ENCODE measurements at places on chromosomes 6 and 20.

DNA sequence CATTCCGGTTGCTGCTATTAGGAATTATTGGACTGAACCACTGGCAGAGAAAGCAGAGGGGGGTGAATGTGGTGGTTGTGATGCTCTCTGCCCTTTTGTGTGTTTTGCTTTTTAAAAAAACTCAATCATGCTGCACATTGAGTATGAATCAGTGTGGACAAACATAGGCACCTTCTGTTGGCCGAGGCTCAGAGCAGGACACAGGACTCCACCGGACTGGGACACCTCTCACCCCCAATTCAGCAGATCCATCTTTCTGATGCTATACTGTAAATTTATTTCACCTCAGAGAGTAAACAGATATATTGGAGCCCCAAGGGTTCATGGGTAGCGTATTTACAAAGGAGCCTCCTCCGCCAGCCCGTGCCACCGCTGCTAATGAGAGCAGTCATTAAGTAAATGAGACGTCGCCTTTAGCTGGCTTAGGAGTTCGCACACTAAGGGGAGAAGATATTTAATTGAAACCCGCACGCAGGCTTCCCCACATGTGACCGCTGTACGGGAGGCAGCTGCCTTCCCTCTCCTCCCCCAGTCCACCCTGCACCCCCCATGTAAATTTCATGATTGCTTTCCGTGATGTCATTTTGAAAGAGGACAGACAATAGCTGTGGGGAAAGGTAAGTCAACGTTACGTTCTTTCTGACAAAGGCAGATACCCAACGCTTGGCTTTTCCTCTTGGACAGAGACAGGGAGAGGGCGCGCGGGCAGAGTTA lies at the start of gene MYT1:
MYT1 (plus strand) TSS at position 330 of the 714 bp plus-strand sequence. CDS start 34,410 bp downstream, outside the sequence.
- no peak for DNase-seq

- DNase-seq = no peak
These were observed 23.7 kb downstream of the DOK5 start for GRCh38 chr20:54499111-54499510.

DNA sequence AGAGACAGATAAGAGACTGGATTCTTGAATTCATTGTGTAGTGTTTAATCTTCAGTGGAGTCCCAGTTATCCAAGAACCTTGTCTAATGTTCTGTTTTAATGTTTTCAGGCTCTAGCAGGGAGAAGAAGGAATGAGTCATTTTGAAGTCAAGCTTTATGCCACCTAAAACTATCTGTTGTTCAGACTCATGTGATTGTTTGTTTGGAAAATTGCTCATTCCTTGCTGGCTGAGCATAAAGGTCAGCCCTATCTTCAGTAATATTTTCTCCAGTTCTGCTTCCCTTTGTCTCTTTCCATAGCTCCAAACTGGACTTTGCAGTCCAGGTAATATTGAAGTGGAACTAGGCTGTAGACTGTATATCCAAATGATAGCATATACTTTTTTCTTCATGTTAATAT lies 34.2 kb downstream of the CLVS2 start:
- DNase-seq = no peak

DNA sequence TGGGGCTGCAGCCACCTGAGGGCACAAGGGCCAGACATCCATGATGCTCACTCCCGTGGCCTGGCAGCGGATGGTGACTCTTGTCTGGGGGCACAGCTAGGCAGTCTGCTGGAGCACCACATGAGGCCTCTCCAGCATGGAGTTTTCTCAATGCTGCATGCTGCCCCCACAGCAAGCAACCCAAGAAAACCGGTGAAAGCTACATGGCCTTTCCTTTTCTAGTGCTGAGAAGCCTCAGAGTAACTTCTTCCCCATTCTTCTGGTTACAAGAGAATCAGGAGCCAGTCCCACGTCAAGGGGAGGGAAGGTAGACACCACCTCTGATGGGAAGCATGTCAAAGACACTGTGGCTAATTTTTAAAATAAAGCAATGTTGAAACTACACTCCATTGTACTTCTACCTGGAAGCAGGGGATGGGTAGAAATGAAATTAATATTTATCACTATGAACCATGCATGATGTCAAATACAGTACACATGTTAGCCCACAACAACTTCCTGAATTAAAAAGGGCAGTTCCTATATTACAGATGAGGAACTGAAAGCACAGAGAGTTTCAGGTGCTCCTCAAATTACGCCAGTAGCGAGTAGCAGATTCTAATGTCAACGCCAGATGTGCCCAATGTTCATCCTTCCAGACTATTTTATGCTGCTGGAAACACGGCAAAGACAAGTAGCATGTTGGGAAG lies 101.5 kb downstream of the LAMP5 start:
- no peak for DNase-seq

GRCh38 chr6:15426395-15426794 lies 180.5 kb downstream of the JARID2 start:
- no peak for DNase-seq

- DNase-seq = no peak
These were observed 9.2 kb downstream of the ASF1A start for GRCh38 chr6:118903138-118903537.

GRCh38 chr6:31568537-31568961 lies 3.5 kb upstream of the LTA start:
- no peak for DNase-seq

GRCh38 chr20:24677626-24678315 lies 208.3 kb downstream of the SYNDIG1 start:
- DNase-seq = no peak

DNA sequence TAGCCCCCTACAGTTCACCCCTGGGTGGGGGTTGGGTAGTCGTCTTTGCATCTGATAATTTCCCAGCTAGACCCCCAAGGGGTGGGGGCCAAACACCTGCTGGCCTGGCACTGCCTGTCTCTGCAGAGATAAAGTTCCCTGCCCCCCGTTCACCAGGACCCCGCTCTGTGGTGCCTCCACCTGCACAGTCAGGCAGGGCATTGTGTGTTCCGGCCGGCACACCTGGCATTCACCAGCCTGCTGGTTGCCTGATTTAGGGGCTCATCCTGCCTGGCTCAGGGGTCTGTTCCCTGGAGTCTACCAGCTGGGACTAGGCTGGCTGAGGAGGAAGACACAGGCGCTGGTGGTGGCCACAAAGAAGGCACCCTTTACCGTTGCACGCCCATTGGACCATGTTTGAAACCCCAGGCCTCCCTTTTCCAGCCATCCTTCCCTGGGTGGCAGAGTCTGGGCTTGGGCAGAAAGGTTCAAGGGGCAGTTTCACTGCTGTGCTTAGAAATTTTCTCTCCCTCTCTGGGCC lies 30.8 kb upstream of the SCRT2 start:
- no peak for DNase-seq

DNA sequence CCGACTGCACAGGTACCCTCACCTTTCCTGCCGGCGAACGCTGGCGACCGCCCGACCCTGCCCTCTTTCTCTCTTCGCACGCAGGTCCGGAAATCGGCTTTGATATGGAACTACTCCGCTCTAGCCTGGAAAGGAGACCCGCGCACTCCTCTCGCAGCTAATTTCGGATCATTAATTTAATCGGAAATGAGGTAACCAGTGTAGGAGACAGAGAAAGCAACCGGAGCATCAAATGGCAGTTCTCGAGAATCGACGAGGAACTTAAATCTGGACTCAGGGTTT lies 949 bp upstream of the ATXN1 start:
- no peak for DNase-seq

DNA sequence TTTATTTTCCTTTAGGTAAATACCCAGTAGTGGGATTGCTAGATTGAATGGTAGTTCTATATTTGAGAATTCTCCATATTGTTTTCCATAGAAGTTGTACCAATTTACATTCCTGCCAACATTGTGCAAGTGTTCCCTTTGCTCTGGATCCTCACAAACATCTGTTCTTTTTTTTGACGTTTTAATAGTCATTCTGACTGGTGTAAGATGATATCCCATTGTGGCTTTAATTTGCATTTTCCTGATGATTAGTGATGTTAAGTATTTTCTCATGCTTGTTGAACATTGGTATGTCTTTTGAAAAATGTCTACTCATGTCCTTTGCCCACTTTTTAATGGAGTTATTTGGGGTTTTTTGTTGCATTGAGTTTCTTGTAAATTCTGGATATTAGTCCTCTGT lies 85.6 kb downstream of the UBE3D start:
- DNase-seq = no peak

DNA sequence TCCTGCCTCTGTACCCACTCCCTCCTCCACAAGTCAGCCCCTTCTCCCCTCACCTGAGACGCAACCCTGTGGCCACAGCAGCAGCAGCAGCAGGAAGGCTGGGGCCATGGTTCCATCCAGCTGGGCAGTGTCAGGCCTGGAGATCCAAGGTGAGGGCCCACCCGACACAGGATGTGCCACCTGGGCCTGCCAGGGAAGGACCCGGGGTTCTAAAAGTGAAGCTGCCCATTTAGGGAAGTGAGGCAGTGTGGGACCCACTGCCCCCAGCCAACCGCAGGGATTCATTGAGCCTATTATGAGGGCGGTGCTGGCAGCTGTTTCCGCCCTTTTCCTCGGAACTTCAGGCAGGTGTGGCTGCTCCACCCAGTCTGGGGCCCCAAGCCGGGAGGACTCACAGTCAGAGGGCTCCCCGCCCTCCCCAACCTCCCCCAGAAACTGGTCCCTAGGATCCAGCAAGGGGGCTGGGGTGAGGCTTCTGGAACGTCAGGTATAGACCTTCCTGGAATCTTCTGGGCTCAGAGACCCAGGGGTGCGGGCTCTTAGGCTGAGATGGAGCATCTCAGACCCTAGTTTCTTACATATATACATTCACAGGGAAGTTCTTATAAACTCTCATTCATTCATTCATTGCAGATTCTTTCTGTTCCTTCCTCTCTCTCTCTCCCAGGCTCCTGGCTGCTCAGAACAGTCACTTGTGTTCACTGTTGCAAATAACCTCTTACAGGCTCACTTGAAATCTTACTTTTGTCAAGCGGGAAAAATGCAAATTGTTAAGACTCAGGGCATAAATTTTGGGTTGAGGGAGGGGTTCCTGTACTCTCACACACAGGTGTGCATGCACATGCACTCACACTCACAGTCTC lies at the start of gene TREML2:
TREML2 (minus strand) TSS at position 249 of the 863 bp plus-strand sequence; CDS start at position 108, 141 bp downstream.
- DNase-seq = peak; percentile 44

DNA sequence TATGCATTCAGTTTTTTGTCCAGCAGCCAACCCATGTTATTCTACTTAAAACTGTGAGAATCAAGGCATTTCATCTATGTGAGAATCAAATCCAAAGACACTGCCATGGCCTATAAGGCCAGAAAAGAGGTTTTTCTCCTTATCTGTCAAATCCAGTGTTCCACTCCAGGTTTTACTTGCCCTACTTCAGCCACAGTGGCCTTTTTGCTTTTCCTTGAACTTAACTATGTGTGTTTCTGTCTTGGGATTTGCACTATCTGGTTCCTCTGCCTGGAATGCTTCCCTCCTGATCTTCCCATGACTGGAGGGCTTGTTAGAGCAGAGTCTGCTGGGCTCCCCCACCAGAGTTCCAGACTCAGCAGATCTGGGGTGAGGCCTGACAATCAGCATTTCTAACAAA lies 113.1 kb upstream of the DOK5 start:
- DNase-seq = no peak

GRCh38 chr6:107066697-107067659 lies 39.0 kb downstream of the MTRES1 start:
- DNase-seq = no peak

GRCh38 chr6:110039981-110040383 lies 61.9 kb downstream of the GPR6 start:
- no peak for DNase-seq

Measured in NK-92 treated with Interleukin-12 subunit alpha and Interleukin-12 subunit beta, amount 100 ng/mL, for 24 hours (cell line).